HFF-Myc (cell line): ENCODE measurements at places on chromosomes 4 and X.

DNA sequence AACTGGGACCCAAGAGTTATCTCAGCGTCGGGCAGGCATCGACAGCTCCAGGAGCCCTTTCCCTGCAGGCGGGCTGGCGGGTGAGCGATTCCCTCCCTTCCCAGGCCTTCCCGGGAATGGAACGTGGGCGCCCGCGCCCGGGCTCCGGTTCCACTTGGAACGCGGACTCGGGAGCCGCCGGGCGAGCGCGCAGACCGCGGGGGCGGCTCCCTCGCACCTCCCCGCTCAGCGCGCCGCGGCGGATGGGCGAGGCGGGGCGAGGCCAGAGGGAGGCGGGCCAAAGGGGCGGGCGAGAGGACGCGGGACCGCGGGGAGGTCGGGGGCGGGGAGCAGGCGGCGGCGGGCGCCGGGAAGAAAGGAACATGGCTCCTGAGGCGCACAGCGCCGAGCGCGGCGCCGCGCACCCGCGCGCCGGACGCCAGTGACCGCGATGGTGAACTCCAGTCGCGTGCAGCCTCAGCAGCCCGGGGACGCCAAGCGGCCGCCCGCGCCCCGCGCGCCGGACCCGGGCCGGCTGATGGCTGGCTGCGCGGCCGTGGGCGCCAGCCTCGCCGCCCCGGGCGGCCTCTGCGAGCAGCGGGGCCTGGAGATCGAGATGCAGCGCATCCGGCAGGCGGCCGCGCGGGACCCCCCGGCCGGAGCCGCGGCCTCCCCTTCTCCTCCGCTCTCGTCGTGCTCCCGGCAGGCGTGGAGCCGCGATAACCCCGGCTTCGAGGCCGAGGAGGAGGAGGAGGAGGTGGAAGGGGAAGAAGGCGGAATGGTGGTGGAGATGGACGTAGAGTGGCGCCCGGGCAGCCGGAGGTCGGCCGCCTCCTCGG is at the start of gene PKD2:
TSS of gene PKD2 (plus strand) at position 332 of the 818 bp plus-strand sequence. CDS start at position 431, 99 bp downstream.
- no peak for DNase-seq

DNA sequence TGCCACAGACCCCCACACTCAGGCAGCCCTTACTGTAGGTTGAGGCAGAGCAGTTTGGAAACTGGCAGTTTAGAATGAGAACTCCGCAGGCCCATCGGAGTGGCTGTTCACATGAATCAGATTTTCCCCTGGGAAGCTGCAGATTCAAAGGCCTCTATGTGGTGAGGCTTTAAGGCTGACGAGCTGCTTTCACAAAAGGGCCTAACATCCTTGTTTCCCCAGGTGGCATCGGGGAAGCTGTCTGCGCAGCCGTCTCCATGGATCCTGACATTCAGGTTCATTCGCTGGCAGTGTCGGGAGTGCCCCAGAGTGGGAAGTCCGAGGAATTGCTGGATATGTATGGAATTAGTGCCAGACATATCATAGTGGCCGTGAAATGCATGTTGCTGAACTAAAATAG is 33.7 kb downstream of the TKTL1 start:
- no peak for DNase-seq

DNA sequence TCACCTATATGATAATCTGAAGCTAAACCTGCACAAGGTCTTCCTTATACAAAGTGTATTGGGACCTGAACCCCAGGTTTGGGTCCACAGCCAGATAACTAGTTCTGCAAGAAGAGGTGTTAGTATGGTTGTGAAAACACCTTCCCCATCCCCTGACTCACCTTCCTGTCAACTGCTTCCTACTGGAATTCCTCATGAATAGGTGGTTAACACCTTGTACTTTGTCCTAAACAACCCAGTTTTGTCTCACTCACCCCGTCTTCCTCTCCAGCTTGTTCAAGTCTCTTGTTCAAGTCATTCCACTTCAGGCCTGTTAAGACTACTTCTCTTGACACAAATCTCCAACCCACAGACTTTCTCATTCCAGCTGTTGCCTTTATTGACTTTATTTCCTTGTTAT is 45.5 kb downstream of the CCNG2 start:
- no peak for DNase-seq

DNA sequence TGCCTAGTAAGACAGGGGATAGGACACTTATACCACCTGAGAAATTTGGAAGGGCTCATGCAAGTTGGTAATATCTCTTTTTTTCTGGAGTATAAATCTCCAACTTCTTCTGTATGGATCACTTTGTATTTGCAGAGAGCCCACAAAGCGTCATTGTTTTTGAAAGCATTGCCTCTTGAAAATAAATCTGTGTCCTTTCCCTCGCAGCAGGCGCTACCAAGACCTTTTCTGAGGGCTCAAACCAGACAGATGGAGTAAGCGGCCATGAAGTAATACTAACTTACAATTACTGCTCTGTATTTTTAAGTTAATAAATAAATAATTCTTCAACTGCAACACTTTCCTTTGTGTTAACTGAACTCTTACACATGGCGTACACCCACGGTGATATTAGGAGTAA is 56.0 kb upstream of the FBXW7 start:
- DNase-seq: no peak

DNA sequence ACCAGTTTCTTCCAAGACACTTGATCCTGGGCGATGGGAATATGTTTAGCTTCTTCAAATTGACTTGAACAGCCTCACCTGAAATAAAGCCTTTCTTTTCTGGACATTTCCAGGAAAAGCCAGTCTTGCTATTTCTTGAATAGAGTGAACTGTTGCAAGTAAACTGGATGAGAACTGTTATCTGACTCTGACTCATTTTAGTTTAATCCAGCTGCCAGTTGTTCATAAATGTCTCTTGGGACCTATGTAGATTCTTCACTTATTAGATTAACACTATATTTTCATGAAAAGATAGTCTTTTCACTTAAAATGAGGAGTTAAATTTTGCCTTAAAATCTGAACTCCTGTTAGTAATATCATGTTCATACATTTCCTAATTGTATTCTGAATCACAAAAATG is 615.4 kb upstream of the GALNT7 start:
- no peak for DNase-seq
